ENCODE measurements at places on chromosomes 4 and X.

GRCh38 chr4:91258326-91258725 lies 1045.4 kb upstream of the GRID2 start:
- H3K27me3 ChIP-seq: no peaks in the 10 kb centered on the region
- DNase-seq: no peak
- no peaks in the 10 kb centered on the region for H3K36me3 ChIP-seq

DNA sequence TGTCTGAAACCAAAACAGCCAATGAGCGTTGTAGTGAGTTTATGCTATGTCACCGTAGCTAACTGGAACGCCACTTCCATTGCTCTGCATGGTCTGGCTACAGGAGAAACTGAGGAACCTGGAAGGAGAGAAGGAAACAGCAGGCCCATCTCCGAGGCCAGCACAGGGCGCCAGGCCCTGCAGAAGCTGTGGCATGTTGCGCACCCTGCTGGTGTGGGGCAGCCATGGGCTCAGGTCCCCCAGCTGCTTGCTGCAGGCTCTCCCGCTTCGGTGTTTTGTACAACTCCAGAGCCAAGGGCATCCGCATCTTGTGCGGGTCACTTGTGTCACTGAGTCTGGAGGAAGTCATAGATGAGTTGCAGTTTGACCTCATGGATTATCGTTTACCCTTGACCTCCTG lies 89.2 kb downstream of the AFAP1 start:
- DNase-seq: no peak
- no peaks in the 10 kb centered on the region for H3K27me3 ChIP-seq
- H3K27ac ChIP-seq: no peak overlapping the region

DNA sequence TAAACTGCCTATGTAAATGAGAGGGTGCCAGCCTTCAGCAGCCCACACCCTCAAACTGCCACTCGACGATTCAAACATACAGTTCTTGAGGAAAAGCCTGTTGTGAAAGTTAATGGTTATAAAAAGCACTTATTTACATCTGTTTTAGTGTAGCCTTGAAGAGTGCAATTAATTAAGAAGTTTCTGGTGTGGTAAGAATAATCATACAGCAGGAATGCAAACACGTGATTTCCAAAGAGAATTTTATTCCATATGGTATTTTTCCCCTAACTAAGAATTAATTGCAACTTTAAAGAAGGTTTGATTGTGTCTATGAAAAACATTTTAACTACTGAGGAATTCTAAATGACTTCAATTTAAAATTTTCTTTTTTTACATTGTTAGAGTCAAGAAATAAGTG lies 176.3 kb upstream of the PITX2 start:
- no peak for DNase-seq
- H3K27ac ChIP-seq: no peak overlapping the region
- no peak overlapping the region for H3K4me3 ChIP-seq
- no peaks in the 10 kb centered on the region for H3K27me3 ChIP-seq
- H3K36me3 ChIP-seq: no peaks in the 10 kb centered on the region

DNA sequence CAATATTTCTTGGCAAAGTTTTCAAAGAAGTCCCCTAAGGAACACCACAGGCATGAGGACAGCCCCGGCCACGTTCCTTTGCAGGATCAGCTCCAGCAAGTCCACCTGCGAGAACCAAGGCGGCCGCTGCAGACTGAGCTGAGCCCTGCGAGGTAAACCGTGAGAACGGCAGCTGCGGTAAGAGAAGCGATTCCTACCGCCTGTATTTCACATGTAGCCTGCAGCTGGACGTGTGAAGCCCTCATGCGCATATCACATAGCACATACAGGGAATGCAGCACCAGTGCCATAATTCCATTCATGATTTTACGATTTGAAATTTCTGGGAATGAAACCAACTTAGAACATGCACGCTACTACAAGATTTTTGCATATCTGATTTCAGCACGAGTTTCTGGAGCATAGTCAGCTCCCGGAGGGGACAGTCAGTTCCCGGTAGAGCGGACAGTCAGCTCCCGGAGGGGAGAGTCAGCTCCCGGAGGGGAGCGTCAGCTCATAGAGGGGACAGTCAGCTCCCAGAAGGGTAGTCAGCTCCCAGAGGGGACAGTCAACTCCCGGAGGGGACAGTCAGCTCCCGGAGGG lies 41.7 kb downstream of the FGFRL1 start:
- no peak overlapping the region for H3K4me3 ChIP-seq
- H3K36me3 ChIP-seq: no peaks in the 10 kb centered on the region
- no peak overlapping the region for H3K27ac ChIP-seq
- H3K4me1 ChIP-seq: peaks cover 2% of the 10 kb centered on the region

DNA sequence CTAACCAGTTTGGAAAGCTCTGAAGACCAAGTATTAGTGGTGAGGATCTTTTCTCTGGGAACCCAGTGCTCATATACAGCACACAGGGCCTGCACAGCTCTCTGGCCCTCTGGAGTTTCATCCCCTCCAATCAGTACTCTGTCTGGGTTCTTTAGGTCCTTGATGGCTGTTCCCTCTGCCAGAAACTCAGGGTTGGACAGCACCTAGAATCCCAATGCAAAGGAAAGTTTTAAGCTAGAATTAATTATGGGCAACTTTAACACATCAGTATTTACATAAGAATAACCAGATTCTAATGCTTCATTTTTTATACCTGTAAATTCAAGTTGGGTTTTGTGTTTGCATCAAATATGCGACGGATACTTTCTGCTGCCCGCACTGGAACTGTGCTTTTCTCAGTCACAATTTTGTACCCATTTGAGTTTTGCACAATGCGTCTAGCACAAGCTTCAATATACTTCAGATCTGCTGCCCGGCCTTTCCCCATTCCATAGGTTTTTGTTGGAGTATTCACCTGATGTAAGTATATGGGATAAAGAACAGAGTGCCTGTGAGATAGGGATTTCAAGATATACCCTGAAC lies 16.8 kb downstream of the UGDH start:
- DNase-seq: no peak
- H3K4me3 ChIP-seq: no peak overlapping the region
- peaks cover 23% of the 10 kb centered on the region for H3K36me3 ChIP-seq
- H3K27me3 ChIP-seq: no peaks in the 10 kb centered on the region
- H3K27ac ChIP-seq: no peak overlapping the region

DNA sequence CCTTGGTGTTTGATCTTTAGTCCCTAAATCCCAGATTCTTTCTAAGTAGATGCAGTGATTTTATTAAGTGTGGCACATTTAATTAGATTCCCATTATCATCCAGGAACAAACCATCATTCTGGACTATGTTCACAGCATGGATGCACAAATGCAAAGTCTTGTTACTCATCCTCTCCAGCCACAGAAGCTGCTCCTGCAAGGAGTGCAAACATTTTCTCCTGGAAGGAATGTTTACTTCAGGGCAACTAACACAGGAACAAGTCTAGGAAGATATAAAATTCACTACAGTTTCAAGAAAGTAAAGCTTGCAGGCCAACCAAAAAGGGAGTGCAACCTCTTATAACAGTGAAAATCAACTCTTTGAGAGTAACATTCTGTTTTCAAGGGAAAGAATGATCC lies 106.0 kb downstream of the IQCM start:
- no peaks in the 10 kb centered on the region for H3K36me3 ChIP-seq
- no peak overlapping the region for H3K27ac ChIP-seq
- H3K4me1 ChIP-seq: 0 out of 2 replicates have a peak, but pooled peaks cover 1% of the 10 kb centered on the region
- no peaks in the 10 kb centered on the region for H3K27me3 ChIP-seq

DNA sequence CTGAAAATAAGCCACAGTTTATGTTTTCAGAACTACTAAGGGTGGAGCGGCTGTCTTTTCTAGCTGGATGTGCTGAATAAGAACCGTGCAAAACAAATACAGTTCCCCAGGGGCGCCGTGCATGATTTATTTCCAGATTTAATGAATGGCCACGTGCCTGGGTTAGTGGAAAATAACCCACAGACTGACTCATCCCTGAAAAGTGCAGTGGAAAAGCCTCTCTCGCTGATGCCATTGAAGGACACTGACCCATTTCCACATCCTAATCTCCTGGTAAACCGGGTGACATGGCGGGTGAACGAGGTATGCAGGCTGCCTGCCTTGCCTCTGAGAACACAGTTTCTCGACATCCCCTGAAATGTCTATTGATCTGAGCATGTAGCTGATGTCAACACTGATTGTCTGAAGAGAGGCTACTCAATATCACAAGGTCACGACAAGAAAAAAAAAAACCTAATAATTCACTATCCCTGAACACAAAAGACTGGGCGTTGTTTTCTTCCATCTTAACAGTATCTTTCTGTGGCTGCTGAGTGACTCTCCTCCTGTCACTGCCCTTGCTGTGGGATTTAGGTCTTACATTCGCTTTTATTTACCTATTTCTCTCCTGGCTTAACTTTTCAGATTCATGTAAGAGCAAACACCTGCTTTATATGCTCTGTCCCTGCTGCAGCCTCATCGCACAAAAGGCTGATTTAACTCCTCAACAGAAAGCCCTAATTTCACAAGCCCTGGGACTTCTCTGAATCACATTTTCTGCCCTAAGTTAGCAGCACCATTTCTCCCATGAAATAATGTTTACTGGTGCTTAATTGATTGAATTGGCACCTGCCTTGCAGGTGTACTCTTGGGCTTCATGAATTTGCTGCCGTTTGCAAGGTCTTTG lies 76.9 kb upstream of the SCOC start:
- no peak overlapping the region for H3K4me3 ChIP-seq
- H3K36me3 ChIP-seq: no peaks in the 10 kb centered on the region
- H3K27ac ChIP-seq: no peak overlapping the region
- H3K27me3 ChIP-seq: no peaks in the 10 kb centered on the region
- DNase-seq: no peak

- H3K27ac ChIP-seq: no peak overlapping the region
- peaks cover 3% of the 10 kb centered on the region for H3K4me1 ChIP-seq
- no peak for DNase-seq
- no peak overlapping the region for H3K4me3 ChIP-seq
- 0 out of 2 replicates have a peak, but pooled peaks cover 2% of the 10 kb centered on the region for H3K36me3 ChIP-seq
Observed at GRCh38 chr4:38133711-38134480, 173.7 kb downstream of the PTTG2 start.

DNA sequence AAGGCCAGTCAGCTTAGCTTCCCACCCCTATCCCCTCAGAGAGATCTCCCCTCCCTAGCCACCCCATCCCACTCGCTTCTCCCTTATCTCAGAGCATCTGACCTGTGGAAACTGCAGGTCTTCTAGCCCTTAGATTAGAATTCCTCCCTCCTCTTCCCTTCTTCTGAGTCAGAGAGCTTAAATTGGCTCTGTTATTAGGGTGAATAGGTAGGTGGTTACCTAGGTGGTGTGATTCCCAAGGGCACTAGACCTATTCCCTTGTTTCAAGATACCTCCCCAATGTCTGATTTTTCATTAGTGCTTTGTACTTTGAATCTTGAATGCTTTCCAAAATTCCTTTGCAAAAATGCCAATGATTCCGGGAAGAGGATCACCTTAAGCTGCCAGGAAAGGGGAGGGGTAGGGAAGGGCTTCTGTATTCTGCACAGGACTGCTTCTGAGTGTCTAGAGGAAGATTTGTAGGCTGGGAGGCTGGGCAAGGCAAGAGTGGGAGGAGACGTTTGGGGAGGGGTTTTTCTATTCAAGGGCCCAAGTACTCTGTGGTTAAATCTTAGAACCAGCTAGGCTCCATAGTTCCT lies 24.5 kb upstream of the MSN start:
- DNase-seq: no peak
- no peaks in the 10 kb centered on the region for H3K27me3 ChIP-seq
- H3K27ac ChIP-seq: no peak overlapping the region
- no peak overlapping the region for H3K4me3 ChIP-seq
- H3K4me1 ChIP-seq: no peaks in the 10 kb centered on the region

- H3K4me1 ChIP-seq: peaks cover 9% of the 10 kb centered on the region
- no peaks in the 10 kb centered on the region for H3K27me3 ChIP-seq
- H3K36me3 ChIP-seq: no peaks in the 10 kb centered on the region
- H3K27ac ChIP-seq: no peak overlapping the region
Observed at GRCh38 chr4:153243468-153243867, 39.2 kb downstream of the TRIM2 start.

GRCh38 chr4:161929956-161930355 lies 233.8 kb downstream of the FSTL5 start:
- no peaks in the 10 kb centered on the region for H3K36me3 ChIP-seq
- no peak overlapping the region for H3K27ac ChIP-seq
- no peaks in the 10 kb centered on the region for H3K27me3 ChIP-seq
- H3K4me1 ChIP-seq: no peaks in the 10 kb centered on the region

DNA sequence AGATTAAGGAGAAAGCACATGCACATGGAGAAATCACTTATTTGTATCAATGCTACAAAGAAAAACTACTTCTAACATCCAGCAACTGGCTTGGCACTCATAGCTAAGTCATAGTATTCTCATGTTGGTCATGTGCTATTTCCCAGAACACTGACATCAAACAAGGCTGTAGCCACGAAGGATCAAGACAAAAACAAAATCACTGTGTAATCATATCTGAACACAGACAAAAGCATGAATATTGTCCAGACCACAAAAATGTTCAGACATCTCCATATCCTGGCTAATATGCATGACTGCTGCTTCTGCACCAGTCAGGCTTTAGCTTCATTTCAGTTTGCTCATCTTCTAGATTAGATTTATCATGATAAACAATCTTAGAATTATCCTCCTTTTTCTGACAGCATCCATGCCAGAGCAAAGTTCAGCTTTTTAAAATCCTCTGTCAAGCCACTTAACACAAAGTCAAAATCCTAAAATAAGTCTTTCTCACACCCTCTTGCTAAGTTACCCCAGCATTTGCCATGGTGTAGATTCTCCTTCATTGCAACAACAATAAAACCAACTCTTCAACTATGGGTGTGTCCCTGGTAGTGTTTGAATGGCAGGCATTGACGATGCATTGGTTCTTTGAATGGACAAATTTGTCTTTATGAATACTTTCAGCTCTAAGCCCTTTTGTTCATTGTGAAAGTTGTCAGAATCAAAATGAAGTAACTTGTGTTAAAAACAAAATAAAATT lies 39.1 kb upstream of the NPFFR2 start:
- no peaks in the 10 kb centered on the region for H3K36me3 ChIP-seq
- no peak overlapping the region for H3K4me3 ChIP-seq
- DNase-seq: no peak
- H3K27ac ChIP-seq: no peak overlapping the region
- no peaks in the 10 kb centered on the region for H3K4me1 ChIP-seq

DNA sequence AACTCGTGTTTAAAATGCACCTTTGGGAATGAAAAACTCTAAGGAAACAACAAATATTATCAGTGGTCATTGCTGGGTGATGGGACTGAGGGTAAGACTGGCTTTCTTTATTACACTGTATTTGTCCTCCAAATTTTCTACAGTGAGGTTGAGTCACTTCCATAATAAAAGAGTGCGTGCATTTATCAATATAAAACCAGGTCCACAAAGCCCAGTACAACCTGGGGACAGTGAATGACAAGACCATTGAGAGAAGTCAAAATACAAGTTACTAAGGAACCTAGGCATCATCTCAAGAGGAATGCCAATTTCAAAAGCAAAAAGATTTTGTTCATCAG lies 76.4 kb downstream of the MAGED4 start:
- H3K4me3 ChIP-seq: peak overlapping the region; percentile 97
- no peak overlapping the region for H3K27ac ChIP-seq
- DNase-seq: no peak
- H3K4me1 ChIP-seq: no peaks in the 10 kb centered on the region
